ENCODE measurements at places on chromosomes 4 and X. TPM values are rescaled to one million over a fixed set of nuclear protein-coding genes. Genes with fewer than 3 reads are reported as not detected.

GRCh38 chr4:40649321-40649720 is 19.7 kb upstream of the RBM47 start:
- DNase-seq: no peak

The ACE2 gene
- polyA plus RNA-seq: not detected

DNA sequence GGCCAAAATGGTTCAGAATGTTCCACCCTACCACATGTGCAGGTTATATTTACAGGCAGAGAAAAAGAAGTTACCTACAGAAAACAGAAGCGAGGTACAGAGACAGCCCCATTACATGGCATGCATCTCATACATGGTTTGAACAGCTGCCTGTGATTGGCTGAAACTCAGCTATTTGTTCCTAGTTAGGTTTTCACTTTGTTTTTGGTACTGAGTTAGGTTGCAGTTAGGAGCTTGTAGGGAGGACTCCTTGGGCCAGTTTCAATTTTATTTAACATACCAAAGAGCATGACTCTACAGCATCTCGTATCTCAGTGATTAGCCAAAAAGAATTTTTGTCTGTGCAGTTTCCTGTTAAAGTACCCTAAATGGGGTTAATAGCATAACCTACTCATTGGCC is 392.0 kb downstream of the MAPK10 start:
- DNase-seq: no peak

- DNase-seq: no peak
Measured at GRCh38 chr4:142318280-142318679, 527.8 kb downstream of the INPP4B start.

GRCh38 chr4:8938623-8939022 is 67.0 kb upstream of the HMX1 start:
- no peak for DNase-seq

GRCh38 chr4:43048570-43048969 is 156.1 kb downstream of the GRXCR1 start:
- no peak for DNase-seq

- no peak for DNase-seq
Measured at GRCh38 chrX:7168371-7168770, 20.4 kb upstream of the PUDP start.

DNA sequence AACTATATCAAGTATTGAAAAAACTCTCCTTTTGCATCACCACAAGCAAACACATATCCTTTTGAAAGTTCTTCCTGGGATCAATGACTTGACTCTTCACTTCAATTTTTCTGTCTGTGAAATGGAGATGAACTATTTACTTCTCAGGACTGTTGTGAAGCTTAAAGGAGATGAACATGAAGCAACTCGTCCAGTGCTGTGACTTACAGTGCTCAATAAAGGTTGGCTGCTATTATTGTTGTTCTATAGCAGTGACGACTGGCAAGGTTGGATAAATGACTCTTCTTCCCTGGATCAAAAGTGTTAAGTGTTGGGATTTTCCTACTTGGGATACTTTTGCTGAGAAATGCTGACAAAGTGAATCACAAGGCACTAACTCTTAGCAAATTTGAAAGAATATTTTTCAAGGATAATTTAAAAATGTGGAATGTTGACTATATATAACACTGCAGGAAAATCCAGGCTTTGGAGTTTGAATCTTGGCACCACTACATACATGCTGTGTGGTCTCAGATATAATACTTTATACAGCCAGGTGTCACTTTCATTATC is 13.7 kb downstream of the FRAS1 start:
- DNase-seq: no peak

DNA sequence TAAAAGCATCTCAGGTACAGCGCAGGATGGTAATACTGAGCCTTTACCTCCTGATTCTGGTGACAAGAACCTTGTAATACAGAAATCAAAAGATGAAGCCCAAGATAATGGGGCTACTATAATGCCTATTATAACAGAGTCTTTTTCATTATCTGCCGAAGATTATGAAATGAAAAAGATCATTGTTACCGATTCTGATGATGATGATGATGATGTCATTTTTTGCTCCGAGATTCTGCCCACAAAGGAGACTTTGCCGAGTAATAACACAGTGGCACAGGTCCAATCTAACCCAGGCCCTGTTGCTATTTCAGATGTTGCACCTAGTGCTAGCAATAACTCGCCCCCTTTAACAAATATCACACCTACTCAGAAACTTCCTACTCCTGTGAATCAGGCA is 3.2 kb downstream of the ZBTB33 start:
- DNase-seq: no peak

Data from aorta (tissue), 5 donors.